Aorta (tissue), 5 donors: ENCODE measurements at places on chromosomes 6 and 20.

- H3K4me1 ChIP-seq: no peaks in the 10 kb centered on the region
- H3K27me3 ChIP-seq: no peaks in the 10 kb centered on the region
- H3K27ac ChIP-seq: no peak overlapping the region
- H3K36me3 ChIP-seq: no peaks in the 10 kb centered on the region
Measured at GRCh38 chr20:60812561-60812960, 439.5 kb upstream of the CDH4 start.

DNA sequence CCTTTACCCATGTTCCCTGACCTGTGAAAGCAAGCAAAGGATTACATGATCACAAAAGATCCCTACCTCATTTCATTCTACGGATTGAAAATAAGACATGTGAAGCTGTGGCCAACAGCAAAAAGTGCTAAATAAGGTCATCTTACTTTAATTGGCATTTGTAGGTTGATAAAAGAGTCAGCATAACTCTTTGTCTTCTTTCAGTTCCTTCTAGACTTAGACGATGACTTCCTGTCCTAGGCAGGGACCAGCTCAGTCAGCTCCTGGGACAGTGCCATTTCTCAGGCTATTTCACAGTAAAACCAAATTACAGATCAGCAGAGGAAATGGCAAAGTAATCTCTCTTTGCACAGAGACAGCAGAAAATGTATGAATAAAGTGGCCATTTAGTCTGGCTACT is 480.7 kb downstream of the RFPL4B start:
- no peaks in the 10 kb centered on the region for H3K36me3 ChIP-seq
- no peaks in the 10 kb centered on the region for H3K4me1 ChIP-seq
- no peaks in the 10 kb centered on the region for H3K27me3 ChIP-seq
- H3K27ac ChIP-seq: no peak overlapping the region
- no peak overlapping the region for H3K4me3 ChIP-seq

GRCh38 chr6:33874136-33874760 is 70.4 kb upstream of the MLN start:
- no peak for DNase-seq
- H3K4me1 ChIP-seq: no peaks in the 10 kb centered on the region
- H3K36me3 ChIP-seq: no peaks in the 10 kb centered on the region
- H3K27ac ChIP-seq: no peak overlapping the region
- H3K27me3 ChIP-seq: no peaks in the 10 kb centered on the region
- no peak overlapping the region for H3K4me3 ChIP-seq

- H3K4me3 ChIP-seq: no peak overlapping the region
- H3K27ac ChIP-seq: no peak overlapping the region
- DNase-seq: no peak
Measured at GRCh38 chr20:18790787-18791186, 22.8 kb upstream of the SCP2D1 start.

DNA sequence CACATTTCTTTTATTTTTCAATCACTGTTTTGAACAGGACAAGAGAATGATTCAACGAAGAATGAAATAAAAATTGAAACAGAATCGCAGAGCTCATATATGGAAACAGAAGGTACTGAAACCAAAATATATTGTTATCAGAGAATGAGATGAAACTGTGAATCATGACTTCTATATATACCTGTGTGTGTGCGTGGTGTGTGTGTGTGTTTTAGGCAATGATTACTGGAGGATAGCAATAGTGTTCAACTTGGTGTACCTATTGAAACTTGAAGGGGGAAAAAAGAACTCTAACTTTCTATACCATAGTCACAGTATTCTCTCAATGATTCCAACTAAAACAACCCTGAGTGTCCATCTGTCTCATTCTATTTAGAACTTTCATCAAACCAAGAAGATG is 586.6 kb downstream of the KIF16B start:
- H3K27me3 ChIP-seq: no peaks in the 10 kb centered on the region
- no peaks in the 10 kb centered on the region for H3K4me1 ChIP-seq
- H3K36me3 ChIP-seq: no peaks in the 10 kb centered on the region
- DNase-seq: no peak
- no peak overlapping the region for H3K27ac ChIP-seq

- no peaks in the 10 kb centered on the region for H3K27me3 ChIP-seq
- H3K4me3 ChIP-seq: no peak overlapping the region
- peak; percentile 73 for DNase-seq
- no peak overlapping the region for H3K27ac ChIP-seq
- no peaks in the 10 kb centered on the region for H3K4me1 ChIP-seq
Measured at GRCh38 chr20:58713801-58714339, 21.3 kb downstream of the NPEPL1 start.

GRCh38 chr6:105849746-105850145 is 236.4 kb upstream of the PRDM1 start:
- H3K36me3 ChIP-seq: no peaks in the 10 kb centered on the region
- no peaks in the 10 kb centered on the region for H3K4me1 ChIP-seq
- no peak overlapping the region for H3K4me3 ChIP-seq
- H3K27me3 ChIP-seq: no peaks in the 10 kb centered on the region

GRCh38 chr20:59018817-59019216 is 412 bp upstream of the TUBB1 start:
- H3K36me3 ChIP-seq: no peaks in the 10 kb centered on the region
- no peak overlapping the region for H3K4me3 ChIP-seq
- H3K27me3 ChIP-seq: no peaks in the 10 kb centered on the region
- H3K4me1 ChIP-seq: no peaks in the 10 kb centered on the region
- peak; percentile 36 for DNase-seq

- peaks cover 13% of the 10 kb centered on the region for H3K4me1 ChIP-seq
- DNase-seq: no peak
Measured at GRCh38 chr6:75430631-75431325, 62.8 kb downstream of the FILIP1 start.

GRCh38 chr6:97189767-97190166 is 93.2 kb downstream of the MMS22L start:
- no peak for DNase-seq
- H3K4me3 ChIP-seq: no peak overlapping the region
- no peak overlapping the region for H3K27ac ChIP-seq
- no peaks in the 10 kb centered on the region for H3K4me1 ChIP-seq

DNA sequence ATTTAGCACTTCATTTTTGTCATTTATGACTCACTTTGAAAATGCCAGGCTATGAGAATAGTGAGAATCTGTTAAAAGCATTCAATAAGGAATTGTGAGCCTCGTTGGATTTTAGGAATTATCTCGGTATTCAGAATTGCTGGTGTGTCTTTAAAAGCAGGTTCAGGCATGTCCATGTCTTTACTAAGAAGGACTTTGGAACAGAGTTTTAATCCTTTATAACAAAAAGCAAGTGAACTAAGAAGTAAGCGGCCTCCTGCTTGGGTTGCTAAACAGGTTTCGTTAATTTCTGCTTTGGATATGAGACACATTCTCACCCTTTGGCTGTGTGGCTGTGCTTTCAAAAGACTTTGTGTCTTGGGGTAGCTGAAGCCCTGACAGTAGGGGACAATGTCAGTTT is 74.9 kb downstream of the IGF2R start:
- peaks cover 2% of the 10 kb centered on the region for H3K4me1 ChIP-seq
- H3K27ac ChIP-seq: peak overlapping the region; percentile 1

GRCh38 chr6:143264986-143265764 is 185.3 kb downstream of the ADAT2 start:
- H3K27me3 ChIP-seq: no peaks in the 10 kb centered on the region
- no peak overlapping the region for H3K27ac ChIP-seq
- no peaks in the 10 kb centered on the region for H3K4me1 ChIP-seq
- no peak overlapping the region for H3K4me3 ChIP-seq
- no peak for DNase-seq
- H3K36me3 ChIP-seq: no peaks in the 10 kb centered on the region

DNA sequence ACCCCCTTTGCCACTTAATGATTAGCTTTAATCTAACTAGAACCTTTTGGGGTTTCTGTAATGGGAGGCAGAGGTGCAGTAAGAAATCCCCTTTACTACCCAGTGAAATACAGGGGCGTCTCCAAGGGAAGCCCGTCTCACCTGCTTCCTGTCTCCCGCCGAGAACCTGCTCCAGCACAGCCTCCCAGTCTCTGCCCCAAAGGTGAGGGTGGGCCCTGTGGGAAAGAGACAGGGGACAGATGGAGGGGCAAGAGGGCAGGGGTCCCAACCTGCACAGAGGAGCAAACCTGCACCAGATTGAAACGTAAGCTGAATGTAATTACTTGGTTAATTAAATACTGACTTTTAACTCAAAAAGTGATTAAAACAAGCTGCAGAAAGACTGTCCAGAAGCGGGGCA is 474.2 kb upstream of the SULF2 start:
- no peak overlapping the region for H3K4me3 ChIP-seq
- H3K27ac ChIP-seq: no peak overlapping the region
- no peaks in the 10 kb centered on the region for H3K4me1 ChIP-seq

- no peaks in the 10 kb centered on the region for H3K4me1 ChIP-seq
- H3K27ac ChIP-seq: no peak overlapping the region
- no peaks in the 10 kb centered on the region for H3K27me3 ChIP-seq
- H3K36me3 ChIP-seq: peaks cover 6% of the 10 kb centered on the region
- H3K4me3 ChIP-seq: no peak overlapping the region
Measured at GRCh38 chr6:151428093-151428735, 23.7 kb downstream of the RMND1 start.

- no peak overlapping the region for H3K4me3 ChIP-seq
- H3K27ac ChIP-seq: no peak overlapping the region
- H3K36me3 ChIP-seq: no peaks in the 10 kb centered on the region
- H3K4me1 ChIP-seq: no peaks in the 10 kb centered on the region
Measured at GRCh38 chr6:148831531-148831930, 84.7 kb downstream of the UST start.

DNA sequence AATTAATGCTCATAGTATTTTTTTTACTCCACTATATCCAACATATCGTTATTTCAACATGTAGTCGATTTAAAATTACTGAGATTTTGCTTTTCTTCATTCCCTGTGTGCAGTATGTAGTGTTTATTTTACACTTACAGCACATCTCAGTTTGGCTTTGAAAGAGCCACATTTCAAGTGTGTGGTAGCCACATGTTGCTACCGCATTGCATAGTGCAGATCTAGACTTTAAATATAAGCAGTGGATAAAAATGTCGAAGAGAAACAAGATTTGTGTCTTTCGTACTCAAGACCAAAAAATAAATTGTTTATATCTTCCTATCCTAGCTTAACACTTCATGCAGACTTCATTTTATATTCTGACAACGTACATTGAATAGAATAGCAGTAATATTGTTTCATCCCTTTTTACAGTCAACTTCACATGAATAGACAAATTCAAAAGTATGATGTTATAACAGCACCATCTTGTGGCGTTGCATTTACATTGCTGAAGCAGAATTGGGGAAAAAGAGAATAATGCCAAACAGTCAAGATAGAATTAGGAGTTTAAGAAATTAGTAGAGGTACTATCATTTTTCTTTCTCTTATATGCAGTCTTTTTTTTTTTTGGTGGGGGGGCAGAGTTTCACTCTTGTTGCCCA is 29.9 kb downstream of the FBXO5 start:
- no peaks in the 10 kb centered on the region for H3K4me1 ChIP-seq
- no peak overlapping the region for H3K27ac ChIP-seq
- no peaks in the 10 kb centered on the region for H3K36me3 ChIP-seq
- H3K27me3 ChIP-seq: no peaks in the 10 kb centered on the region
- no peak overlapping the region for H3K4me3 ChIP-seq
- no peak for DNase-seq

GRCh38 chr6:132712366-132712765 is 1.5 kb downstream of the VNN1 start:
- H3K27ac ChIP-seq: no peak overlapping the region
- H3K4me1 ChIP-seq: no peaks in the 10 kb centered on the region
- no peaks in the 10 kb centered on the region for H3K27me3 ChIP-seq
- DNase-seq: no peak

DNA sequence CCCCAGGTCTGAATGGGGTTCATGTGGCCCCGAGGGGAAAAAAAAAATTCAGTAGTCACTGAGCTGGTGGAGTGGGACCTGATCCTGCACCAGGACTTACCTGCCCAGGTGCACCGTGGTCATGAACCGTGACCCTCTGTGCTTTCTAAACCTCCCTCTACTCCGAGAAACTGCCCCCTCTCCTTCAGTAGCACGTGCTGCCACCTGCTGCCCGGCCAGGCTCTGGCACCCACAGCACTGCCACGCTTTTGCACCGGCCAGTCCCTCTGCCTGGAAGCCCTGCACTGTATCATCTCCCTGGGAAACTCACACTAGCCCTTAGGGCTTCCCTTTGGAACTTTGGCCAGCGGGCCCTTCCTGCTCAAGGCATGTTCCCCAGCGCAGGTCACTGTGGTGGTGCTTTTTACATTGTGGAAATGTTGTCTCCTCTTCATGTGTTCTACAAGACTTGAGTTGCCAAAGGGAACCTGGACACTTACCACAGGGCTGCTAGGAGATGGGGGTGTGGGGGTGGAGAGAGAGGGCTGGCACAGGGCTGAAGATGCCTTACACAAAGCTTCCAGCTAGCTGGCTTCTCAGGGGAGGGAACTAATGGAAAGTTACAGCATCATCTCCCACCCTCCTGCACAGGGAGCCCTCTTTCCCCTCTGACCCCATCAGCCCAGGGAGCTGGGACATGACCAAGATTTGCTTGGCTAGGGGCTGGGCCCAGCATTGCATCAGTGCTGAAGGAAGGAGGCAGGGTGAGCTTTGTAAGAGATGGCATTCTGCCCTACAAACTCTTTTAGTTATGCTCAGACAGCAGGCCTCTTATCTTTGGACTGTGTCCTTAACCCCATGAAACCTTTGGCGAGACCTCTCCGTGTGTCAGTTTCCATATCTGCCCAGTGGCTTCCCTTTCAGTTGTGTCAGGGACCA is 2.5 kb upstream of the PTPRT start:
- H3K27me3 ChIP-seq: no peaks in the 10 kb centered on the region
- no peaks in the 10 kb centered on the region for H3K4me1 ChIP-seq
- no peak overlapping the region for H3K27ac ChIP-seq

DNA sequence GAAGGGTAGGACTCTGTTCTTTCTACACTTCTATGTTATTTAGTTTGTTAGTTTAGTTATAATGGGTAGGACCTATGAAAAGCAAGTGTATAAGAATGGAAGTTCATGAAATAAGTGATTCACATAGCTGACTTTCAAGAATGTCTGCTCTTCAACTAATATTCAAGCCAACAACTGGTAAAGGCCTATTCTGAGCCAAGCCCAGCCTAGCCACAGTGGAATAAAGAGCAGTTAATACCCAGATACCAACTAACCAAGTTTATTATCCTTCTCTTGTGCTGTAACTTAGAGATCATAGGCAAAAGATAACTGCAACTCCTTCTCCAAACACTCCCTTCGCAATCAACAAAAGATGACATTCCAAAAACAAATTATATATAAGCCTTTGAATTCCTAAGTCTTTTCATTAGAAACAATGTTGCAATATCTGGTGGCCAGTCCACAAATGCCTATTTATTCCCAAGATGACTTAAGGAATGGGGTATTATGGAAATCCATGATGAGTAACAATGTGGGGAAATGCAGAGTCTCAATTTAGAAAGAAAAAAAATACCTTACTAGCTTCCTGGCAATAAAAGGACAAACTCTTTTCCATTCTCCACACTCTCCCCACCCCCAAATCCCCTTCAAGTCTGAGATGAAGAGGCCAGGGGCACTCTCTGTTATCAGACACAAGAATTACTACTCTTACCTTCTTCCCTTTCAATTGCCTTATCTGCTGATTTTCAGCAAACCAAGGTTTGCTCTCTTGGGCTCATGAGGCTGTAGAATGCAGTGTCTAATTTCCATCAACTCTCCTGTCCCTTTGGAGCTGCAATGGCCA is 27.4 kb downstream of the BTBD9 start:
- H3K4me1 ChIP-seq: peaks cover 4% of the 10 kb centered on the region
- peak overlapping the region; percentile 67 for H3K27ac ChIP-seq
- no peak overlapping the region for H3K4me3 ChIP-seq
- H3K27me3 ChIP-seq: no peaks in the 10 kb centered on the region

- H3K4me1 ChIP-seq: no peaks in the 10 kb centered on the region
- no peaks in the 10 kb centered on the region for H3K36me3 ChIP-seq
Measured at GRCh38 chr6:146135167-146135566, 106.3 kb downstream of the GRM1 start.
